ENCODE measurements at places on chromosomes 12 and 14.
A peak's percentile ranks its signal among the peaks of the same experiment; 100 is the strongest.

DNA sequence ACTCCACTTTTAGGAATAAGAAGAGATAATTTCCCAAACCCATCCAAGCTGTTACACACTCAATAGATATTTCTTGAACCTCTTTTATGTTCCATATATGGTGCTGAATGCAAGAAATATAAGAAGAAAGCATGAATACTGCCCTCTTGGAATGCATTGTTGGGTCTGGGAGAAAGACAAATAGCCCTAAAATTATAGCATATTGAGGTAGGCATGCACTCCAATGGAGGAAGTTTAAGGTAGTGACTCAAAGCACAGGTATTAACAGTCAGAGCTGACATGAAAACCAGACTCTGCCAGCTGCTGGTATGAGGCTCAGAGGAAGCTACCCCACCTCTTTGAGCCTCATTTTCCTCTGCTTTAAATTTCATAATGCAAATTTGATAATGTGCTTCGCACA, 261.3 kb upstream of the NOS1 start:
- DNase-seq: no peak

GRCh38 chr14:74963705-74964271, 8.4 kb upstream of the PGF start:
- DNase-seq: no peak

- no peak for DNase-seq
Observed at GRCh38 chr12:103503546-103504480, 8.0 kb upstream of the C12orf42 start.

DNA sequence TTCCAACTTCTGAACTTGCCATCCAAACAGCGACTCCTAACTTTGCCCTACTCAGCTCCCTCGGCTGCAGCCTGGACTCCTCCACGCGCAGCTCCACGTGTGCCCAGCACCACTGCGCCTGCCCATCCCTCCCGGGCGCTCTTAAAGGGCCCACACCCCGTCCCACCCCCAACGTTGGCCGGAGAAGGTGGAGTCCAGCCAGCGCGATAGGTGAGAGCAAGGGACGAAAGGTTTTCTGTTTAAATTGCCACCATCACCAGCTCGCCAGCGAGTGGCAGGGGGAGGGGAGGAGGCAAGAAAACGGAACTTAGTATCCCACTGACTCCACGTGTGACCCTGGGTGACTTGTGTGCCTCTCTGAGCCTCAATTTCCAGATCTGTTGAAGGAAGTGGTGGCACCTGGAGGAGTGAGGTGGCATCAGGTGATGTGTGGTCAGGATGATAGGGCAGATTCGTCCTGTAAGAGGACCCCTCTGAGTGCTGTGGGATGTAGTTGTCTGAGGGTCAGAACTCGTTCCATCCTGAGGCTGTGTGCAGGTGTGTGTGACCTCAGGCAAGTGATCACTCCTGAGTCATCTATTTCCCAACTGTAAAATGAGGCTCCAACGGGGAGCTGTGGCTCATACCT, 59.7 kb downstream of the TRPV4 start:
- DNase-seq: no peak

GRCh38 chr14:100294213-100294962, 11.9 kb downstream of the SLC25A29 start:
- no peak for DNase-seq

- DNase-seq: no peak
Observed at GRCh38 chr12:116481726-116482125, 77.5 kb upstream of the MAP1LC3B2 start.

DNA sequence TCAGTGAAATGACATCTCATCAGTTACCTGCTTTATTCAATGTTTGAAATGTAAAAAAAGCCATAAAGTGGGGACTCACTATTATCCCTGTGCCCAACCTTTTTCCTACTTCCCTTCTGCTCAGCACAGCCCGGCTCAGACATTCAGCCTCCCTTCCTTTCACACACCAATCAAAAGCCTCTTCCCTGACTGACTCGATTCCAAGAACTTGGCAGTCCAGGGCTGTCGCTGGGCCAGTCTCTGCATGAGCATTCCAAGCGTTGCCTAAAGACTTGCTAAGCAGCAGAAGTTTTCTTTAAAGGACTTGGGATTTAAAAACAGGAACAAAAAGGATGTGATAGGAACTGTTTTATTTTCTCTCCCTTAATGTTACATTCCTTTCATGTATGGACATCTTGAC, 22.7 kb downstream of the ITPR2 start:
- DNase-seq: peak; percentile 29

- no peak for DNase-seq
Observed at GRCh38 chr12:54444206-54444605, 25.1 kb upstream of the ITGA5 start.

DNA sequence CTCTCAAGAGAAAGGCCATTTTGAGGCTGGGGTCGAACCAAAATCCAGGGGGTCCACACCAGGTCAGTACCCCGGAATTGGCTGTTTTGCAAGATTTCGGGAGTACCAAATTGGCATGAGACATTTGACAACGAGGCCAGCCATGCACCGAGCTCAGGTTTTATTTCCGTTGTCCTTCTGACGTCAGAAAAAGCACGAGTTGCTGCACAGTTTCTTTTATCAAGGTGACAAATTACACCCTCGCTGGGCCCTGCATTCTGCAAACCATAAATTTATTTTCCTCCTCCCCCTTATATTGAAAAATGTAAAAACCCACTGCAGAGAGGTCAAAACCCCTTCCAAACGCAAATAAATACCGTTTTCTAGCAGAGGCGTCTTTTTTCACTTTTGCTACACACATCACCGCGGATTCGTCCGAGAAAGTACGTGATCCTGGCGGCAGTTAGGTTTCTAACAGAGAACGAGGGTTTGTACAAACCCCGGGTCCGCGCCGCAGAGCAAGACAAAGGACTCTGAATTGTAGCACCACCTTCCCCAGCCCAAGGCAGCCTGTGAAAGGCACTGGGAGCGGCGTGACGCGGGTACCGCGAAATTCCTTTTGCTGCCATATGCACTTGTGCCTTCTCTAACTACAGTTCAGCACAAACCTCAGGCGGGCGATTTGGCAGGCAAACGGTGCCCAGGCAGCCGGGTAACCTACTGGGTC, 1.8 kb downstream of the SLC38A1 start:
- DNase-seq: peak; percentile 58

DNA sequence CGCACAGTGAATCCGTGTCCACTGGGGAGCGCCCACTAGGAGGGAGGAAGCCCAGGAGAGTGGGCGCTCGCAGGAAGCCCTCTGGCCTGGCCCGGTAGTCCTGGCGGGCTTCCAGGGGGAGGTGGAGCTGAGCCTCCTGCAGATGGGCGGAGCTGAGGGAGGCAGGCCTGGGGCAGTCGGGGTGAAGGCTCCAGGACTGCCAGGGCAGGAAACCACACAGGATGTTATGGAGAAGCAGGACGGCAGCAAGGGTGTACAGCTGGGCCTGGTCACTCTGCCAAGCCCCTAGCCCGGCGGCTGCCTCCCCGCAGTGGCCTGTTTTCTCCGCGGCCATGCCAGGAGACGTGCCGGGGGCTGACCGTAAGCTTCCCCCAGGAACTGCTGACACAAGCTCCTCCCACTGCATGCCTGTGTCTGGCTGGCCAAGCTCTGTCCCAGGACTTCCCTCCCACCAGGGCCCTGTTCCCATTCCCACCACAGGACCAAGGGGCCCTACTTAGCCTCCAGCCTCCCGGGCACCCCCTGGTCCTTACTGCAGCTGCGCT, 143.4 kb upstream of the C14orf180 start:
- DNase-seq: no peak

DNA sequence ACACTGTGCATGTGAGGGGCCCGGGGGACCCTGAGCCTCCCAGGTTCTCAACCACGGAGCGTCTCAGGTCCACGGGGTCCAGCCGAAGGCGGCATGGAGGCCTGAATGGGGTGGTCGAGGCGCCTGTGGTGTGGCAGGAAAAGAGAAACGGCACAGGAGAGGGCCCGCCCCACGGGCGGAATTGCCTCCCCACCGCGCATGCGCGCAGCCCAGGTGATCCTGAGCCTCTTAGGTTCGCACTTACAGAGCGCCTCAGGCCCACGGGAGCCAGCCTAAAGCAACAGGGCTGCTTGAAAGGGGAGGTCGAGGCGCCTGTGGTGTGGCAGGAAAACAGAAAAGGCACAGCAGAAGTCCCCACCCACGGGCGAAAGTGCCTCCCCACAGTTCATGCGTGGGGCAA, 311.0 kb downstream of the ALG10 start:
- DNase-seq: no peak

- DNase-seq: no peak
Observed at GRCh38 chr14:104557086-104557485, 22.5 kb upstream of the C14orf180 start.

DNA sequence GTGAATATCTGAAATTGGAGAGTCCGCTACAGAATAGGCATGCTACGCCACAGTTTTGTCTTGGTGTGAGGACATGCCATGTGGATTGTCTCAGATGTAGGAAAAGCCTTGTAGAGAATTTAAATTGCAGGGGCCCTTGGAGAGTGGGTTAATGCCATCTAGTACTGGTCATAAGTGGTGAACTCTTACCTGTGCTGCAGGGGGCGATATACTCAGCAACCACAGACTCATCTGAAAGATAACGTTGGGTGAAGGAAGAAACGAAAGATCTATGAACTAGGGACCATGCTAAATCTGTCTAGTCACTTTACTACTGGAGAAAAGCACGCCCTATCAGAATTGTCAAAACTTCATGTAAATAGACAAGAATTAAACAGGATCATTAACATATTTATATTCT, 33.7 kb upstream of the A2M start:
- DNase-seq: no peak

- no peak for DNase-seq
Observed at GRCh38 chr12:24363177-24363754, 413.8 kb upstream of the SOX5 start.

GRCh38 chr12:132178801-132179401, 34.6 kb downstream of the NOC4L start:
- no peak for DNase-seq

GRCh38 chr14:28243600-28243999, 523.0 kb upstream of the FOXG1 start:
- no peak for DNase-seq

DNA sequence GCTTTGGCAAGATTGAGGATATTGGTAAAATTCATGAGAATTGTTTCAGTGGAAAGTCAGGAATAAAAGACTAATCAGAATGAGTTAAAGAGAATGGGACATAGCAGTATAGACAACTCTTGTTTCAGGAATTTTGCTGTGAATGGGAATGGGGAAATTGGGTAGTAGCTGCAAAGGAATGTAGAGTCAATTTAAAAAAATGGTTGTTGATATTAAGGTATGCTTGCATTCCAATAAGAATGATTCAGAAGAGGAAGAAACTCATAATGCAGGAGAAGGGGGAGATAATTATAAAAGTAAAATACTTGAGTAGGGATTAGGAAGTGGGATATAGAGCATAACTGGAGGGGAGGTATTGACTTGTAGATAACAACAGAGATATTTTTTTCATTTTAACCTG, 40.7 kb downstream of the MNAT1 start:
- DNase-seq: no peak

DNA sequence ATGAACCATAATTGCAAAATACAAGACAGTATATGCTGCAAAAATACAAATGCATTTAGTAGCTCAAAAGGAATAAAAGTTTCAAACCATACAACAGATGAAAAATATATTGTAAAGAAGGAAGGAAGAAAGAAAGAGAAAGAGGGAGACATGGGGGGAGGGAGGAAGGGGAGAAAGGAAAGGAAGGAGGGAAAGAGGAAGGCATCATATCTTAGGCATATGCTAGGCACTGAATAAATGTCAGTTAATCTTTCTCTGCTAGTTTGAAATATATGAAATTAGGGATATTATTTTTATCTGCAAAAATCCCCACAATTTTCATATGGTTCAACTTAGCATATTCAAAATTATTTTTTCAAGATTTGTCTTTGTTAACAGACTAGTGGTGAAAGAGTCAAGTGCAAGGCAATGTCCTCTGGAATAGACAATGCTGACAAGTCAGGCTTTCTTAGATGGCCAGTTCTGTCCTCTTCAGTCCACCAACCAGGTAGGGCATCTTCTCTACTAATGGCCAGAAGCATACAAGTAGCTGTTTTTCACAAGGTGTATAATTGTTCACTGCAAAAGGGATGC, 506.4 kb downstream of the PRKD1 start:
- DNase-seq: no peak

DNA sequence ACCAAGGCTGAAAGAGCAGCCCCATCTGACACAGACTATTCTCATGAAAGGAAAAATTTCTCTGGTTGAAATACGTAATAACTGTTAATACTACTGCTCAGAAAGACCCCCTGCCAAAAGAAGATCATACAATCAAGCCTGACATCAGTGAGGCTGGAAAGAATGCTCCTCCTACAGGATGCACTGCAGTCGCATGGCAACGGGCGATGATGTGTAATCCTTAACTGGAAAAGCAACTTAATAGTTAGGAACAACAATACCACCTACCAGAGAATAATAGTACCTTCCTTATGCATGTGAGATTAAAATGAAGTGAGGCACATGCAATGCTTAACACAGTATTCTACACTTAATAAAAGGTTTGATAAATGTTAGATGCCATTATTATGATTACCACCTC, 1.2 kb upstream of the GOLGA5 start:
- no peak for DNase-seq

GRCh38 chr14:36028665-36029064, 147.9 kb downstream of the PTCSC3 start:
- no peak for DNase-seq

DNA sequence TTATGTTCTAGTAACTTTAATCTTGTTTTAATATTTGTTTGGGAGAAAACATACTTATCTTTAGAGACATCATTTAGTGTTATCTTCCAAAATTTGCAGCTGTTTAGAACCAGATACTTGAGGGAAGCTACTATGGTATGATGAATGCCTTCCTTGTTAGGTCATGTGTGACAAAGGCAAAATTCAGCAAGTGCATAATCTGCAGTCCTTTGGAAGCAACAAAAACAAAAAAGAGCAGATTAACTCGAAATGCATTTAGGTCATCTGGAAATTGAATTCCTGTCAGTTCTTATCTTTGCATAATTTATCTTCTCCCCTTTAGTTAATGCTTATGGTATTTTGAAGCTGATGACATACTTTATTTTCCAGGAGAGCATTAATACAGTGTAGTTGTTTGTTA, 3.5 kb downstream of the FBXO34 start:
- DNase-seq: no peak

GRCh38 chr12:2876431-2877046, 435 bp downstream of the FOXM1 start:
- no peak for DNase-seq

DNA sequence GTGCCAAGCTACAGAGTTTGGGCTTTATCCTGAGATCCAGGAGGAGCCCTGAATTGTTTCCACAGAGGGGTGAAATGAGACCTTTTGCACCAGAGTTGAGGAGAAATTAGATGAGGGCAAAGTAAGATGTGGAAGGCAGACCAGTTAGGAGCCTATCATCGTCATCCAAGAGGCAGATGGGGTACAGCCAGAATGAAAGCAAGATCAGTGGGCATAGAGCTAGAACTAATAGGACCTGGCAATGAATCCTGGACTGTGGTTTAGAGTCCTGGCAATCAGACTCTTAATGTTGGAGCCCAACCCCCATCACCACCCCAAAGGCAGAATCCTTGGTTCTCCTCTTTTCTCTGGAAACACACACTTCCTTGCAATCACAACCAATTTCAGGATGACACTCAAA, 166.6 kb upstream of the HMGA2 start:
- no peak for DNase-seq

Data from NCI-H446 (cell line).